ENCODE measurements at places on chromosomes 7 and 10. TPM values are rescaled to one million over a fixed set of nuclear protein-coding genes. Genes with fewer than 3 reads are reported as not detected.

Gene FRMD4A
- 25.3 TPM for total RNA-seq

Gene C10orf62
- not detected for total RNA-seq

Gene MMRN2
- total RNA-seq, result 6.4 TPM

Gene GPR146
- 13.6 TPM for total RNA-seq

Gene PGAM2
- total RNA-seq, result not detected

Gene FAM131B
- not detected for total RNA-seq

Gene COL26A1
- total RNA-seq, result 0.55 TPM

Gene CTAGE6
- 9.3 TPM for total RNA-seq

DNA sequence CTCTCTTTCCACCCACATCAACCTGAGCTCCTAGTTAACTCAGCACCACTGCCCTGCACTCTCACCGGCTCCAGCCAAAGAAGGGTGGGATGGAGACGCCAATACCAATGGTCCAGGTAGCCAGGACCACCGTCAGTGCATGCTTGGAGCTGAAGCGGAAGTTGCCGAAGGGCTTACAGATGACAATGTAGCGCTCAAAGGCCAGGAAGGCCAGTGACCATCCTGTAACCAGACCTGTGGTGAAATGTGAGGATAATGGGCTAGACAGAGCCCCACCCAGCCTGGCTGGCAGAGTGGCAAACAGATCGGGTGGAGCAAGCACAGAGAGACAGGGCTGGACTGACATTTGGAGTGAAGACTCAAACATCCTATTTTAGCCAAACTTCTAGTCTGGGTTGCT lies 673 bp downstream of the OPN1SW start:
- peaks cover 14% of the 10 kb centered on the region for H3K4me1 ChIP-seq
- no peaks in the 10 kb centered on the region for H3K27me3 ChIP-seq
- no peak overlapping the region for H3K27ac ChIP-seq
- DNase-seq, result no peak
- H3K36me3 ChIP-seq, result peaks cover 40% of the 10 kb centered on the region
- H3K4me3 ChIP-seq, result no peak overlapping the region

- H3K36me3 ChIP-seq, result no peaks in the 10 kb centered on the region
- no peak for DNase-seq
- H3K27ac ChIP-seq, result no peak overlapping the region
Measured at GRCh38 chr7:55108818-55109217, 90.0 kb downstream of the EGFR start.

DNA sequence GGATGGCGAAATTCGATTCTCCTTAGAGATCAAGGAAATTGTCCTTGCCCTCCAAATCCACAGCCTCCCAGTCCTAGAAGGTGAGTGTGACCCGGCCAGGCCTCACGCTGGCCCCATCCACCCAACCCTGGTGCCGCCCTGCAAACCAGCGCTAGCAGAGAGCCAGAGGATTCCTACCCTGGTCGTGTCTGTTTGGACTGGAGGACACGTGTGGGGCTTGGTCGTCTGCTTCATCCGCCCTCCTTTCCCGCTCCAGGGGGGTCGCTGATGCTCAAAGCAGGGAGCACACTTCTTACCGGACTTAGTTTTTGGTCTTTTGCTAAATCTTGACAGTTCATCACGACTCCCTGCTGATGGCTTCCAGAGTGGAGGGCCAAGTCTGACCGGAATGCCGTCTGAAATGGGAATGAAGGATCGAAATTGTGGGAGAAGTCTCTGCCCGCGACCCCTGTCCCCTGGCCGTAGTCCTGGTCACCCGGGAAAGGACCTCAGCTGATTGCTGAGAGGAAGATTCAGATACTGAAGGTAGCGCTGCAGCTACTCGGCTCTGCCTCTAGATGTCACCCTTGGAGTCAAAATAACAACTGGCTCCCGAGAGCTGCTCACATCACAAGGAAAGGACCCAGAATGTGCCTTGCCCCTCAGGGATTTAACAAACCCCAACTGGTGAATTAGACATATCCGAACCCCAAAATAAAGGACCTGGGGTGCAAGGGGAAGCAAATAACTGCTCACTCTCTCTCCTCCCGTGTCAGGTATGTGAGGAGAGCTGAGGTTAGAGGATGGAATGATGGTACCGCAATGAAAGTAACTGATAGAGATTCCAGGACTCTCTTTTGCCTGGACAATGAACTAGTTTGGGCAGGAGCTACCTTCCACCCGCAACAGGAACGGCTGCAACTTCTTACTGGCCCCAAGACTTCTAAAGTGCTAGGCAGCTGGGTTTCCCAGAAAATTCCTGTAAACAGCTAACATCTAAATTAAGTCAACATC lies 23.5 kb upstream of the ORC5 start:
- H3K27me3 ChIP-seq, result no peaks in the 10 kb centered on the region
- H3K4me3 ChIP-seq, result no peak overlapping the region
- peak; percentile 75 for DNase-seq
- no peaks in the 10 kb centered on the region for H3K36me3 ChIP-seq
- H3K27ac ChIP-seq, result no peak overlapping the region

DNA sequence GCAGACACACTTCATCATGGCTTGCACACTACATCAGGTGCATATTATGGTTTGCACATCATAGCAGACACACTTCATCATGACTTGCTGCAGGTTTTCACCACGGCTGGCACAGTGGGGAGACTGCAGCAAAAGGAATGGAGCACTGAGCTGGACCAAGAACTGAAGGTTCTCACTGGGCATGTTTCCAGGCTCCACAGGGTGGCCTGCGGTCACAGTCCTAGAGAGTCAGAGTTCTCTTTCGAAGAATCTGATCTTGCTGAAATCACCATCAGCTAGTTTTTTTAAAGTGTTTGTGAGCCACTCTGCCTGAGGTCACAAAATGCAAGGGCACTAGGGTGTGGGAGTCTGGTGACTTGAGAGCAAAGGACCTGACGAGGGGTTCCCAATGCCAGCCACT lies 140.4 kb upstream of the NPY start:
- no peaks in the 10 kb centered on the region for H3K36me3 ChIP-seq
- no peaks in the 10 kb centered on the region for H3K27me3 ChIP-seq
- no peak for DNase-seq

- no peak overlapping the region for H3K4me3 ChIP-seq
- DNase-seq, result peak; percentile 66
- no peaks in the 10 kb centered on the region for H3K36me3 ChIP-seq
- peaks cover 19% of the 10 kb centered on the region for H3K4me1 ChIP-seq
Measured at GRCh38 chr7:37031571-37032257, 307.4 kb upstream of the AOAH start.

DNA sequence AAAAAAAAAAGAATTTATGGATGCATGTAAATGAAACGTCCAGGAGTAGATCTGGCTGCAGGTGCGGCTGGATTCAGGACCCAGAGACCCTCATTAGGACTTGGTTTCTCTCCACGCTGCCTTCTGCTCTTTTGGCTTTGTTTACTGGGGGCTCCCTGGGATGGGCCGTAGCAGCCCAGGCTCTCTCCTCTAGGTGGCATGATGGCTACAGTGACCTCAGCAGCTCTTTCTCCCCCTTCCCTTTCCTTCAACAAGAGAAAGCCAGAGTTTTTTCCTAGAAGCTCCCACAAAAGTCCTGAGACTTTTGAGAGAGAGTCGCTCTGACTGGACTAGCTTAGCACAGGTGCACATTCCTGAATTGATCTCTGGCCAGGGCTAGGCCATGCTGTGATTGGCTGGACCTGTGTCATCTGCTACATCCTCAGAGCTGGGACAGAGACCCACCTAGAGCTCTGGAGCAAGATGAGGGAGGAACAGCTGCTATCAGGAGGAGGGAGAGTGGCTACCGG lies 67.8 kb upstream of the PDCD4 start:
- H3K27me3 ChIP-seq, result no peaks in the 10 kb centered on the region
- H3K4me1 ChIP-seq, result peaks cover 20% of the 10 kb centered on the region
- H3K27ac ChIP-seq, result peak overlapping the region; percentile 70

DNA sequence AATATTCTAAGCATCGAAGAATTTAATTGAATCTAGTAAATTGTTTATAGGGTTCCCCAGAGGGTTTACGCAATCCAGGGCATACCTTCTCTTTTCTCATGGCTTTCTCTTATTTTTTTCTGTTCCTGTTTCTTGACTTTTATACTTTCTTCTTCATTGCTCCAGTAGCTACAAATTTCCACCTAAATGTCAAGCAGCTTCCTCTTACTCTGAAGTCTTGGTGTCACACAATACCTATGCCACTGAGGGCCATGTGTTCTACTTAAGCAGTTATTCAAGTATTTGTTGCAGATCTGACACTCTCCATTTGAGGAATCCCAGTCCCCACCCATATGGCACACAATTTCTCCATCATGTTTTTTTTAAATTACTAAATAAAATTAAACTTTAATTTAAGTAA lies 343.1 kb upstream of the MBL2 start:
- DNase-seq, result no peak
- H3K27ac ChIP-seq, result no peak overlapping the region
- H3K36me3 ChIP-seq, result no peaks in the 10 kb centered on the region
- H3K27me3 ChIP-seq, result no peaks in the 10 kb centered on the region

DNA sequence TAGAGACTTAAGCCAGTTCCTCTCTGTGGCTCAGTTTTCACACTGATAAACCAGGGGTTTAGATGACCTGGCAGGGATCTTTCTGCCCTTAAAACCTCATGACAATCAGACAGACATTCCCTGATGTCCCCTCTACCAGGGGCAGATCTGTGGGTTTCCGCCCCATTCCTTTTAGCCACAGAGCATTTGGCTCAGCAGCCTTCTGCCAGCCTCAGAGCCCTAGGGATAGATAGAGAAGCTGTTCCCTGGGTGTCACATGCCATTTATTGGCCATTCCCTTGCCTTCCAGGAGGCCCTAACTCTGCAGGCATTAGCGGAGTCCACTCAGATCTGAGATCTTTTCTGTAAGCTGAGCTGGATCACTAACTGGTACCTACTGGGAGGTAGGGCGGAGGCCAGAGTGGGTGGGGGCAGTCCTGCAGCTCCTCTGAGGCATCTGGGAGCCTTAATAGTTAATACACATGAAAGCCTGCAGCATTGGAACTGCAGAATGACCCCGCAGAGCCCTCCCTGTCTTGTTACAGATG lies 101.5 kb downstream of the ZMIZ1 start:
- peaks cover 79% of the 10 kb centered on the region for H3K36me3 ChIP-seq
- no peak overlapping the region for H3K4me3 ChIP-seq
- no peak for DNase-seq
- H3K27ac ChIP-seq, result no peak overlapping the region

DNA sequence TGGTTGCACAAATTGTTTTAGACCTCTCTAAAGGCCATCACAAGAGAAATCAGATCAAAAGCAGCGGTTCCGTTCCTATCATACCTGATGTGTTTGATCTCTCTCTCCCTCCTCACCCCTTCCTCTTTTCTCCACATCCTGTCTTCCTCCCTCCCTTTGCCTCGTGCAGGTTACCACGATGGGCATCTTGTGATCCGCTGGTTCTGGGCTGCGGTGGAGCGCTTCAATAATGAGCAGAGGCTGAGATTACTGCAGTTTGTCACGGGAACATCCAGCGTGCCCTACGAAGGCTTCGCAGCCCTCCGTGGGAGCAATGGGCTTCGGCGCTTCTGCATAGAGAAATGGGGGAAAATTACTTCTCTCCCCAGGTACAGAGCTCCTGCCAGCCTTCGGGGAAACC lies 28.5 kb upstream of the STK17A start:
- DNase-seq, result no peak
- no peak overlapping the region for H3K27ac ChIP-seq
- H3K4me3 ChIP-seq, result no peak overlapping the region
- H3K36me3 ChIP-seq, result no peaks in the 10 kb centered on the region
- no peaks in the 10 kb centered on the region for H3K27me3 ChIP-seq

DNA sequence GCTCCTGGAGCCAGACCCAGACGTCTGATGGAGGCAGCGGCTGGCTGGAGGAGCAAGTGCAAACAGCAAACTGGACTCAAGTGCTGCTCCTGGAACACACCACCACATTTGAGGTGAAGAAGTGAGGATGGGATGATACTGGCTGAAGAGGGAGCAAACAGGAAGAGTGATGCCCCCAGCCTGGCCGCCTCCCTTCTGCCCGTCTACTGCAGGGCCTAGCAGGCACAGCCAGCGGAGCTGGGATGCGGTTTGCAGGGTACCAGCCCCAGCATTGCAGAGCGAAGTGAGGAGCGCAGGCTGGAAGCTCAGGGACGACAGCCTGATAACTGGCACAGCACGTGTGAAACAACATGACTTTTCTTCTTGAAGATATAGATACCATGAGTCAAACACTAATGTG lies 111.8 kb upstream of the ZNF32 start:
- H3K27me3 ChIP-seq, result no peaks in the 10 kb centered on the region
- no peaks in the 10 kb centered on the region for H3K4me1 ChIP-seq
- no peak overlapping the region for H3K4me3 ChIP-seq
- no peak for DNase-seq
- no peaks in the 10 kb centered on the region for H3K36me3 ChIP-seq
- H3K27ac ChIP-seq, result no peak overlapping the region

GRCh38 chr10:60921633-60922032 lies 22.4 kb downstream of the RHOBTB1 start:
- no peak overlapping the region for H3K4me3 ChIP-seq
- peaks cover 4% of the 10 kb centered on the region for H3K36me3 ChIP-seq
- H3K27ac ChIP-seq, result no peak overlapping the region
- H3K27me3 ChIP-seq, result no peaks in the 10 kb centered on the region
- DNase-seq, result peak; percentile 36
- H3K4me1 ChIP-seq, result peaks cover 18% of the 10 kb centered on the region

DNA sequence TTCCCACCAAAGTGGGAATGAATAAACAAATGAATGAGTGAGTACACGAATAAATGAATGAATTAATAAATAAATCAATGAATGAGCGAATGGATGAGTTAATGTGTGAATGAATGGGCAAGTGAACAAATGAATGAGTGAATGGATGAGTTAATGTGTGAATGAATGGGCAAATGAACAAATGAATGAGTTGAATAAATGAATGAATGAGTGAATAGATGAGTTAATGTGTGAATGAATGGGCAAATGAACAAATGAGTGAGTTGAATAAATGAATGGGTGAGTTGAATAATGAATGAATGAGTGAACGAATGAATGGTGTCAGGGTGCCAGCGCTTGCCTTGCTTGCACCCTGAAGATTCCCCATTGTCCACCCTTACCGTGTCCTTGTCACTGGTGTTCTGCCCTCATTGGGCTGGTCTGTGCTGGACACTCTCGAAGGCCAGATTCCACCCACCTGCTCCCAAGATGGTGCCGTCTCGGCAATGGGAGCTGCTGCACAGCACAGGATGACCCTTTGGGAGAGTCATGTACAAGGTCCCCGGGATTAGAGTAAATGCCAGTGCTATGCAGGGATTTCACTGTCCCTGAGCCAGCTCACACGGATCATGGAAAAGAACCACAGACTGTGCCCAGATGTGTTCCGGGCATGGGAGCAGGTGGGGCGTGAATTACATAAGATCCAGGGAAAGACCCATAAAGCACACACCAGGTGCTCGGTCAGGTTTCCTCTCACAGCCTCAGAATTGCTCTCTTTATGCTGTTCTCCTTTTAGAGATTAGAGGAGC lies 83.2 kb downstream of the CAMK1D start:
- H3K27ac ChIP-seq, result no peak overlapping the region
- no peak for DNase-seq
- H3K4me1 ChIP-seq, result no peaks in the 10 kb centered on the region
- H3K27me3 ChIP-seq, result no peaks in the 10 kb centered on the region
- H3K4me3 ChIP-seq, result no peak overlapping the region
- H3K36me3 ChIP-seq, result no peaks in the 10 kb centered on the region

- peak; percentile 92 for DNase-seq
- peaks cover 12% of the 10 kb centered on the region for H3K36me3 ChIP-seq
- H3K4me1 ChIP-seq, result peaks cover 77% of the 10 kb centered on the region
Measured at GRCh38 chr10:69361303-69361614, 55.5 kb downstream of the TACR2 start.
